ENCODE measurements at places on chromosomes 6 and 20.

- no peaks in the 10 kb centered on the region for H3K4me1 ChIP-seq
- H3K4me3 ChIP-seq = no peak overlapping the region
- no peaks in the 10 kb centered on the region for H3K27me3 ChIP-seq
- H3K27ac ChIP-seq = no peak overlapping the region
- no peak for DNase-seq
Measured at GRCh38 chr6:6840831-6841291, 252.3 kb downstream of the LY86 start.

DNA sequence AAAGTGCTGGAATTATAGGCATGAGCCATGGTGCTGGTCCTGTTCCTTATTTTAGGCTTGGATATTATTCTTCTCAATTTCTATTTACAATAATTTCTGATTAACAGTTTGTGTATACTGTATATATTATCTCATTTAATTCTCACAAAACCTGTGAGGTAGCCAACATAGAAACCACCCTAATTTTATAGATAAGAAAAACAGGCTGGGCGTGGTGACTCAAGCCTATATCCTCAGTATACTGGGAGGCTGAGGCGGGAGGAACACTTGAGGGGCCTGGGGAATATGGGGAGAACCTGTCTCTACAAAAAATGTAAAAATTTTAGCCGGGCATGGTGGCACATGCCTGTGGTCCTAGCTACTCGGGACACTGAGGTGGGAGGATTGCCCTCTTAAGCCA lies 3.8 kb upstream of the AFG1L start:
- H3K27me3 ChIP-seq = no peaks in the 10 kb centered on the region
- H3K36me3 ChIP-seq = no peaks in the 10 kb centered on the region
- H3K27ac ChIP-seq = no peak overlapping the region
- H3K4me3 ChIP-seq = no peak overlapping the region
- DNase-seq = no peak
- H3K4me1 ChIP-seq = peaks cover 6% of the 10 kb centered on the region

- no peak overlapping the region for H3K27ac ChIP-seq
- no peaks in the 10 kb centered on the region for H3K27me3 ChIP-seq
- no peak overlapping the region for H3K4me3 ChIP-seq
- peaks cover 2% of the 10 kb centered on the region for H3K36me3 ChIP-seq
- no peak for DNase-seq
Measured at GRCh38 chr20:1376007-1376406, 16.8 kb downstream of the FKBP1A start.

DNA sequence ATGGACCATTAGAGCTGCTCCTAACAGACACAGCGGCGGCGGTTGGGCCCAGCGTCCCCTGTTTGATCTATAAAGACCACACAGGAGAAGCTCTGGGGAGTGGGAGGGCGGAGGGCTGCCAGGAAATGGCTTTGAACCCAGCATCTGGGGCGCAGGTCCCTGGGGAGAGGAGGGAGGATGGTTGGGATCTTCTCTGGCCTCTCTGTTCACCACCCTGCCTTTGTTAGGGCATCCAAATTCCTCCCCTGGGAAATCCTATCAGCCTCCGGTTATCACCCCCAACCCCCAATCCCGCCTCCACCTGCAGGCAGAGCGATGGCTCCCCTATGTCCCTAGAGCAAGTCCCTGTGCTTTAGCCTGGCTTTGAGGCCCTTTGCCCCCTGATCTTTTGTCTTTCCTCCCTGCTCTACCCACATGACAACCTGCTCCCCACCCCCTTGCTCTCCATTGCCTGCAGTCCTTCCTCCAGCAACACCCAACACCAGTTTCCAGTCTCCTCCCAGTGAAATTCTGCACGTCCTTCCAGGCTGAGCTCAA lies 7.1 kb downstream of the XKR7 start:
- H3K36me3 ChIP-seq = no peaks in the 10 kb centered on the region
- H3K4me3 ChIP-seq = no peak overlapping the region
- DNase-seq = no peak
- no peak overlapping the region for H3K27ac ChIP-seq
- no peaks in the 10 kb centered on the region for H3K4me1 ChIP-seq

GRCh38 chr6:92587525-92587924 lies 831.8 kb downstream of the EPHA7 start:
- H3K27me3 ChIP-seq = no peaks in the 10 kb centered on the region
- H3K4me1 ChIP-seq = no peaks in the 10 kb centered on the region
- no peaks in the 10 kb centered on the region for H3K36me3 ChIP-seq
- no peak overlapping the region for H3K4me3 ChIP-seq
- no peak for DNase-seq

DNA sequence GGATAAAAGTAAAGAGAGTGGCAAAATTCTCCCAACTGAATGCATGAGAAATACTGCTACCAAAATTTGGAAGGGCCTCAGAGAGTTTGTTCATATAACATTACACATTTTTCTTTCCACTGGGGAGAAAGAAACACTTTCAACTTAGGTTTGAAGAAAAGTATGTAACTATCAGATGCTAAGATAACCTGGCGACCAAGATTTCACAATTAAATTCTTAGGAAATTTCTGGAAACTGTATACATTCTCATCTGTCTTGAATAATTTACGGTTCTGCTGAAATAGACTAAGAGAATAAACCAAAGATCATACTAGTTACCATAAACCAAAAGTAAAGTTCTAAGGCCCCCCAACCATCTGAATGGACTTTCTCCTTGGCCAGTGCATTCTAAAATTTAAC lies 413.0 kb upstream of the RUNX2 start:
- no peak overlapping the region for H3K4me3 ChIP-seq
- H3K27me3 ChIP-seq = no peaks in the 10 kb centered on the region
- H3K4me1 ChIP-seq = no peaks in the 10 kb centered on the region
- H3K36me3 ChIP-seq = no peaks in the 10 kb centered on the region
- DNase-seq = no peak

DNA sequence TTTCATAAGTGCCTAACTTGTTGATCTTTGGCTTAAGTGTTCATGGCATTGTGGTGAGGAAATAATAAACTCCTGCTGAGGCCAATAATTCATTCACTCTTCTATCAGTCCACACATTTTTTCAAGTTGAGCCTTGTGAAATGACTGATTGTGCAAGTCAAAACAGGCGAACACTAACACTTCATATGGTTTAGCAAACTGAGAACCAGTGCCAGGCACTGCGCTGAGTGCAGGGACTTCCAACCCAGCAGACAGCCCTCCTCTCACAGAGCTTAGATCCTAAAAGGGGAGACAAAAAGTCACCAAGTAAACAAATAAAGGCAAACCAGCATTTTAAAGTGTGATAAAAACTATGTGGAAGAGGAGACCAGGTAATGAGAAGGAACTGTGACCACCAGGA lies 435.0 kb downstream of the PTPRT start:
- DNase-seq = no peak
- no peaks in the 10 kb centered on the region for H3K36me3 ChIP-seq

- no peak overlapping the region for H3K4me3 ChIP-seq
- peaks cover 6% of the 10 kb centered on the region for H3K4me1 ChIP-seq
- DNase-seq = no peak
- no peak overlapping the region for H3K27ac ChIP-seq
- no peaks in the 10 kb centered on the region for H3K27me3 ChIP-seq
- H3K36me3 ChIP-seq = no peaks in the 10 kb centered on the region
Measured at GRCh38 chr6:52562911-52563310, 13.9 kb downstream of the TRAM2 start.

DNA sequence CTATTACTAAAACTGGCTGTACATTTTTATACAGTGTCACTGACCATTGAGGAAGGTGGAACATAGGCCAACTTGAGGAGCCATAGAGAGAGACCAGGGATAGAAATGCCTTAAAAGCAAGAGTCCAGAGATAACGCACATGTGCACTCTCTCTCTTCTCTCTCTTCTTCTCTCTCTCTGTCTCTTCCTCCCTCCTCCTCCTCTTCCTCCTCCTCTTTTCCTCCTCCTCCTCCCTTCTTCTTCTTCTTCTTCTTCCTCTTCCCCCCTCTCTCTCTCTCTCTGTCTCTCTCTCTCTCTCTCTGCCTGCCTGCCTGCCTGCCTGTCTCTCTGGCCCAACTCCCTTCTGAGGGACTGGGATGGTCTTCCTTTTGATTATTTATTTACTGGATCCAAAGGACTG lies 16.3 kb upstream of the ADIG start:
- peaks cover 4% of the 10 kb centered on the region for H3K36me3 ChIP-seq
- no peak overlapping the region for H3K27ac ChIP-seq
- no peaks in the 10 kb centered on the region for H3K4me1 ChIP-seq

DNA sequence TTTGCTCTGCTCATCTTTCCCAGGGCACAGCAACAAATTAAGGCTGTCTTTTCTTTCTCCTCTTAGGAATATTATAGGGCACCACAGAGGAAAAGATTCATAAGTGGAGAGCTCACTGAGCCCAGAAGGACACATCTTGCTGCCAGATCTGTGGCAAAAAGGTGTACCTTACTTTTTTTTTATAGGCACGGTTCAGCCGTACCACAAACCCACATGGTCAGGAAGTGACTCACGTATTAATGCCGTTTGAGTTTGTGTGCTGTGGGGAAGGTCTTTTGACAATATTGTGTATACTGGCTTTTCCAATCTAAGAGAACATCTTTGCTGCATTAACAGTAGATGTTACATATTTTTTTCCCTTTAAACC lies 28.4 kb downstream of the PAQR8 start:
- no peaks in the 10 kb centered on the region for H3K27me3 ChIP-seq
- no peak overlapping the region for H3K4me3 ChIP-seq
- peak; percentile 17 for DNase-seq
- peaks cover 31% of the 10 kb centered on the region for H3K4me1 ChIP-seq
- no peaks in the 10 kb centered on the region for H3K36me3 ChIP-seq

- no peak overlapping the region for H3K4me3 ChIP-seq
- no peak overlapping the region for H3K27ac ChIP-seq
- peaks cover 2% of the 10 kb centered on the region for H3K36me3 ChIP-seq
- no peak for DNase-seq
Measured at GRCh38 chr20:62155428-62156253, 12.1 kb downstream of the SS18L1 start.

DNA sequence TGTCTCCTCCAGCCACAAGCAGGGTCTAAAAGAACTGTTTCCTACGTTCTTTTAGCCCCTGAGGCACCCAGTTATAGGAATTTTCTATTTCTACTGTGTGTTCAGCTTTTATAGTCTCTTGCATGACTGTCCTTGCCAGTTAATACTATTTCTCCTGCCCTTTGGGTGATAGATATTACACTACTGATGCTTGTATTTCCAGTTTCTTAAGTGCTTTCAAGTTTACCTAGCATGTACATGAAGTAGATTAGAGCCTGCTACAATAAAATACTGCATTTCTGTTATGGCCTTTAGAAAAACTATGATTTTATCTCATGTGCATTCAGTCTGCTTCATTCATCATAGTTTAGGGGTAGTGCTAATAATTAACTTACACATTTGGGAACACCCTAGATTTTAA lies 89.6 kb downstream of the FOXO3 start:
- peaks cover 77% of the 10 kb centered on the region for H3K4me1 ChIP-seq
- H3K27ac ChIP-seq = no peak overlapping the region
- no peak overlapping the region for H3K4me3 ChIP-seq
- H3K27me3 ChIP-seq = no peaks in the 10 kb centered on the region
- no peak for DNase-seq
- no peaks in the 10 kb centered on the region for H3K36me3 ChIP-seq

DNA sequence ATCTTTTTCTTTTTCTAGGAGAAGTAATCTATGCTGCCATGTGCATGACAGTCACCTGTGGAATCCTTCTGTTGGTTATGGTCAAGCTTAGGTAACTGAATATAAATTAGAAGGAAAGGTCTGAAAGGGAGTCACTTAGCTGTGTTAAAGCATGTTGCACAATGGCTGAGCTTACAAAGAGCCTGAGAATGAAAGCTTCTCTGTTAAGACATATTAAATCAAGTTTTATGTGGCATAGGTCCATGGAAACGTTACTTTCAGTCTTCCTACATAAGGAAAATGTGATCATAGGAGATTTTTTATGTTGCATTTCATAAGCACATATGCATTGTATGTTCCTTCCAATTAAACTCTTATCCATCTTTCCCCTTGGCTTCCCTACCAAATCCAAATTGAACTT lies 72.1 kb downstream of the GFRAL start:
- no peak for DNase-seq
- H3K4me3 ChIP-seq = no peak overlapping the region
- no peaks in the 10 kb centered on the region for H3K36me3 ChIP-seq
- H3K4me1 ChIP-seq = no peaks in the 10 kb centered on the region
- H3K27ac ChIP-seq = no peak overlapping the region

- H3K4me1 ChIP-seq = no peaks in the 10 kb centered on the region
- H3K36me3 ChIP-seq = peaks cover 21% of the 10 kb centered on the region
- no peaks in the 10 kb centered on the region for H3K27me3 ChIP-seq
- no peak for DNase-seq
- no peak overlapping the region for H3K27ac ChIP-seq
- no peak overlapping the region for H3K4me3 ChIP-seq
Measured at GRCh38 chr6:132461958-132462357, 51.0 kb downstream of the STX7 start.

- peak; percentile 40 for DNase-seq
- no peak overlapping the region for H3K4me3 ChIP-seq
- no peaks in the 10 kb centered on the region for H3K36me3 ChIP-seq
- H3K27me3 ChIP-seq = no peaks in the 10 kb centered on the region
- no peak overlapping the region for H3K27ac ChIP-seq
Measured at GRCh38 chr20:33568378-33568777, 78.5 kb downstream of the CBFA2T2 start.

DNA sequence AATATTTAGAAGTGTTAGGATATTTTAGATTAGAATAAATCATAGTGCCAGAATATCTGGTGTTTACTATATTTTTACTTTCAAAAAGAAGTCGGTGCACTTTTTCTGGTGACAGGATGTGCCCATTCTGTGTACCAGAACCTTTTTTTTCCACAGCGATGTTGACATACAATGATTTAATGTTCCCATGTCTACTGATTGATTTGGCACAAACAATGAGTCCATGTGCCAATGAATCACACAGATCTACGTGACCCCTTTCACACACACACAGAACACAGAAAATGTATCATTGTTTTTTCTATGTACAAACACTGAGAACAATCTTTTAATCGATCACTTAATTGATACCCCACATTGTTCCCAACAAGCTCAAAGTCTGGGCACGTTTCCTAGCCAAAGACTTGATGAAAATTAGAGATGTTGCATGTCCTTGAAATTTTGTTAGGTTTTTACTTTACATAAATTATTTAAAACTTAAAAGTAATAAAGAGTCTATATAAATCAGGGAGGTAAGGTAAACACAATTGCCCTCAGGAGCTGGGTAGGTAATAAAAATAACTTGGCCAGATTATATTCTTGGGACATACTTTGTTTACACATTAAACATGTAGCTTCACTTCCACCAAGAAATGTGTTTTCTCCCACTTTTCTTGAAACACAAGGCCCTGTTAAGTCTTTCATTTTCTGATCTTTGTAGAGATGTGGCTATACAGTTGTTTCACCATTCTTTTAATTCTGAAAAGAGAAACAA lies 36.4 kb upstream of the SOX4 start:
- no peak overlapping the region for H3K4me3 ChIP-seq
- DNase-seq = peak; percentile 49
- no peaks in the 10 kb centered on the region for H3K27me3 ChIP-seq
- peaks cover 24% of the 10 kb centered on the region for H3K4me1 ChIP-seq

- H3K27me3 ChIP-seq = no peaks in the 10 kb centered on the region
- peaks cover 30% of the 10 kb centered on the region for H3K4me1 ChIP-seq
- no peaks in the 10 kb centered on the region for H3K36me3 ChIP-seq
- no peak for DNase-seq
Measured at GRCh38 chr6:149035766-149036165, 281.7 kb upstream of the TAB2 start.

Measured in body of pancreas (tissue), 4 donors.